ENCODE measurements at places on chromosomes 4 and X. TPM values are rescaled to one million over a fixed set of nuclear protein-coding genes. Genes with fewer than 3 reads are reported as not detected.

DNA sequence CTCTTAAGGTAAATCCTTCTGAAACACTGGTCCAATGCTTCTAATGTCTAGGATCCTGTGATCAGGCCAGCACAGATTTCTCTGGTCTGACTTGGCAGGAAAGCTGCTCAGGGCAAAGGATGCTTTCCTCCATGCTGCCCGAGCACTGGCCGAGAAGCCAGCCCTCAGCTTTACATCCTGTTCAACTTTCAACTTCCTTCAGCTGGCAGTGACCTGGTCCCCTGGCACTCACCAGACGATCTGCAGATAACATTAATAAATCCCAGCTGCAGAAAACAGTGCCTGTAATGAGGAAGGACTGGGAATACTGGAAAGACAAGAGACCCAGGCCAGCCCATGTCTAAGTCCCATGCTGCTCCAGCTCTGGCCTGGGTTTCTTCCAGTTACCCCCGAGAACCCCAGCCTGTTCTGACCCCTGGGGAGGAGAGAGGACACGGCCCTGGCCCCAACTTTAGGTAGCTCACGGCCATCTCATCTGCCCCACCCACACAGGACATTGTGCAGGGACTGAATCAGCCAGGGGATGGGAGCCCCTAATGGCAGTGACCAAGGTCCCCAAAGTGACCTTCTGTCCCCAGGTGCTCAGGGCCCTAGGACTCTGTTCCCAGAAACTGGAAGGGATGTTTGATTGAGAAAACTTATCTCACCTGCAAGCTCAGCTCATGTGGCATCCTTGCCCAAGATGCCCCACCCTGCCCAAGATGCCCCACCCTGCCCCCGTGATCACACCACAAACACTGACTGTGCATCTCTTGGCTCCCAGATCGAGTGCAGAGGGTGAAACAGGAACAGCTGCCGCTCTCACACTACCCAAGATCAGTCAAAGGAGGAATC, 28.0 kb downstream of the JAKMIP1 start:
- no peak for DNase-seq

DNA sequence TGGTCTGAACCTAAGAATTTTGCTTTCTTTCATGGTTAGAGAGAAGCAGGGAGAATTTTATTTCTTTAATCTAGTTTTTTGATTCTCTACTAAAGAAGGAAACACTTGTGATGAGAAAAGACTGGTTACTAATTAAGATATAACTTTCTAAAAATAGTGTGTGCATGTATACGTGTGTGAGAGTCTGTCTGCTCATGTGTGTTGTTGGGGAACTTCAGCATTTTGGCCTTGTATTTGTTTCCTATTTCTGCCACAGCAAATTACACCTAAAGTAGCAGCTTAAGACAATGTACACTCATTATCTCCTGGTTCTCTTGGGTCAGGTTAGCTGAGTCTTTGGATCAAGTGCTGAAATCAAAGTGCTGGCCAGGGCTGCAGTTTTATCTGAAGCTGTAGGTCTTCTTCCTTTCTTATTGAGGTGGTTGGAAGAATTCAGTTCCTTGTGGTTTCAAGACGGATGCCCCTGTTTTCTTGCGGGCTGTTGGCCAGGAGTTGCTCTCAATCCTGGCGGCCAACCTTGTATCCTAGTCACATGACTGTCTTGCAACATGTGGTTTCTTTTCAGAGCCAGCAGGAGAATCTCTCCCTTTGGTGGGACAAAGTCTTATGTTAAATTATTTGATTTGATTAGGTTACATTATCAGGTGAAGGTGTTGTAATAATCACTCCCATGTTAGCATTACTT, 188.4 kb upstream of the CLNK start:
- no peak for DNase-seq

DNA sequence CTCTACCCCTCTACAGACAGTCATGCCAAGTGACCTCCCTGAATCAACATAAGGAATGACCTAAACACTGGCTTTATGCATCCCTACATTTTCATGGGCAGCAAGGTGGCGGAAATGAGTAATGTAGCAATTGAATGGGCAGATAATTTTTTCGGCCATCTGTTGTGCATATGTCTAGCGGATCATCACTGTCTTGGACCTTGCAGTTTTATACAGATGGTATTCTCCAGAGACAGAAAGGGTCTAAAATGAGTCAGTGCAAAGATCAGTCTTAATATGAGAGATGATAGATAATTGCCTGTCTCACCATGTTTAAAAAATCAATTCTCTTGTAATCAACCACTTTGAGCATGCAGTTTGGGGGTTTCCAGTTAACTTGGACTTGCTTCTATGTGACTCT, 177.3 kb upstream of the DKK2 start:
- DNase-seq = no peak

DNA sequence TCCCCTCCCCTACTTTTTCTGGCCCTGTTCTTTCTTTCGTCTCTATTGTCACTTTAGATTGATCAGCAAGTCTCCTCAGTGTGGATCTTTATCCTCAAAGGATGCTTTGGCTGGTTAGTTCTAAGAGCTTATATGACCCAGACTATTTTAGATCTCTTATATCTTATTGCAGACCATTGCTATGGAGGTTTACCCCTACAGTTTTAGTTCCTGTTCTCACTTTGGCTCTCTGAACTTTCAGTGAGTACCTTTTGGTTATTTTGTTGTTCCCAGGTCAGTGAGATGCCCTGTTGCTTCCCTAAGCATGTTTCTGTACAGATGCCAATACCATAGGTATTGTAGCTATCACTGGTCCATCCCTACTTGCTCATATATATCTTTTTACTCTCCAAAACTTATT, 24.0 kb upstream of the MED14 start:
- no peak for DNase-seq

- DNase-seq = peak; percentile 58
Observed at GRCh38 chr4:5810151-5810550, 82.7 kb downstream of the CRMP1 start.

GRCh38 chrX:56564921-56565840, 1.8 kb downstream of the UBQLN2 start:
- no peak for DNase-seq

- no peak for DNase-seq
Observed at GRCh38 chr4:146368209-146368608, 153.5 kb downstream of the SLC10A7 start.

- DNase-seq = no peak
Observed at GRCh38 chrX:154401918-154402621, 3.9 kb downstream of the RPL10 start.

- DNase-seq = no peak
Observed at GRCh38 chr4:86156531-86156930, 203.3 kb downstream of the MAPK10 start.

- DNase-seq = no peak
Observed at GRCh38 chr4:165626316-165626715, 246.7 kb upstream of the TLL1 start.

GRCh38 chr4:152476796-152477195, 59.1 kb downstream of the FBXW7 start:
- DNase-seq = no peak

DNA sequence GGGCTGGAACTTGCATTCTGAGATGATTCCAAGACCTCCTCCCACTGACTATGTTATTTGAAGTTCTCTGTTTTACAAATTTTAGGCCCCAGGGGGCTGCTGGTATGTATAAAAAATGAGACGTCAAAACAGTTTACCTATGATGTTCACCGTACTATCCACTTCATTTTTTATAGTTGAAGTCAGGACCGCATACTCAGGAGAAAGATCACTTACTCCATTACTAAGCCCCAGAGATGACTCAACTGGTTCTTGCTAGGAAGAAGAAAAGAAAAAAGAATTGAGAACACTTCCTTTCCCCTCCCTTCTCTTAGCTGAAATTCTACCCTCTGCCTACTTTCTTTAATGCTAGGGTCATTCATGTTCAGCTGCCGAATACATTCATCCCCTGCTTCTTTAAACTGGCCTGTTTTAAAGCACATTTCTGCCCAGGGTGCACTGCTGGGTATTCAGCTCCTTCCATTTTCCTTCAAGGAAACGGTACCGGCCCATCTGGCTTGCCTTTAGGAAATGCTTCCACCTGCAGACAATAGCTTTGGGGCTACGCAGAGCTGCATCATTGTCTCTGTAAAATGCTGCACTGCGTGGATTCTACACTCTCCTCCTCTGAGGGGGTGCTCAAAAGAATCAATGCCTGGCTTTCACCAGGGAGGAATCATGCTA, 66.2 kb downstream of the IRF2 start:
- no peak for DNase-seq

DNA sequence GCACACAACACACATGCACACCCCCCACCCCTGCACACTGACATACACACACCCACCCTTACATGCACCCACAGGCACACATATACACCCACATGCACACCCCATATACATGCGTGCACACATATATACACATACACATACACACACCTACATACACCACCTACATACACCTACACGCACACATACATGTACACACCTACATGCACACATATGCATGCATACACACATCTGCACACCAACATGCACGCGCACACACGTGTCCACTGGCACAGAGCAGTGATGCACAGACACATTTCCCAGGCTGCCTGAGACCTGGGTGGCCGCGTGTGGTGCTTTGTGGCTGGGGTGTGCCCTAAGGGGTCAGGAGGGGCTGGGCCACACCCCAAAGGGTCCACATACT, 31.7 kb downstream of the FGFRL1 start:
- no peak for DNase-seq

DNA sequence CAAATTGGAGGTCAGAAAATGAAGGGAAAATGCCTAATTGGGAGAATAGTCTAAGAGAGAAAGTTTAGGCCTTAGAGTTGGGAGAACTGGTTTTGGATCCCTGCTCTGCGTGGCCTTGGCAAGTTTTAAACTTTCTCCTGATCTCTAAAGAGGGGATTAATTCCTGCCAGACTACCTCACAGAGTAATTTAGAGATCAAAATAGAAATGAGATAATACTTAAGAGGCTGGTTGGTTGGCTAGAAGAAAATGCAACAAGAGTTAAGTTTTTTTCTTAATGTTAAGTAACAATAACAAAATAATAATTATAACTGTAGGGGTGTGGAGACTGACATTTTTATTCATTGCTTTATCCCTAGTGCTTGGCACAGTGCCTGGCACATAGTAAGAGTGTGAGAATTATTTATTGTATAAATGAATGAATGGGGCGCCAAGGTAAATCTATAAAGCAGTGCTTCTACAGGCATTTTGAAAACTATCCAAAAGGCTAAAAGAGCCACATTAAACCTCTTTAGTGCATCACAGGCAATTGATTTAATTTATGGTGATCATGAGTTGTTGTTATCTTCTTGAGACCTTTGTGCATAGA, 160.5 kb downstream of the RASL11B start:
- DNase-seq = no peak

GRCh38 chr4:24169956-24170355, 280.1 kb upstream of the PPARGC1A start:
- DNase-seq = no peak

GRCh38 chrX:13473442-13474163, 95.8 kb upstream of the EGFL6 start:
- no peak for DNase-seq

DNA sequence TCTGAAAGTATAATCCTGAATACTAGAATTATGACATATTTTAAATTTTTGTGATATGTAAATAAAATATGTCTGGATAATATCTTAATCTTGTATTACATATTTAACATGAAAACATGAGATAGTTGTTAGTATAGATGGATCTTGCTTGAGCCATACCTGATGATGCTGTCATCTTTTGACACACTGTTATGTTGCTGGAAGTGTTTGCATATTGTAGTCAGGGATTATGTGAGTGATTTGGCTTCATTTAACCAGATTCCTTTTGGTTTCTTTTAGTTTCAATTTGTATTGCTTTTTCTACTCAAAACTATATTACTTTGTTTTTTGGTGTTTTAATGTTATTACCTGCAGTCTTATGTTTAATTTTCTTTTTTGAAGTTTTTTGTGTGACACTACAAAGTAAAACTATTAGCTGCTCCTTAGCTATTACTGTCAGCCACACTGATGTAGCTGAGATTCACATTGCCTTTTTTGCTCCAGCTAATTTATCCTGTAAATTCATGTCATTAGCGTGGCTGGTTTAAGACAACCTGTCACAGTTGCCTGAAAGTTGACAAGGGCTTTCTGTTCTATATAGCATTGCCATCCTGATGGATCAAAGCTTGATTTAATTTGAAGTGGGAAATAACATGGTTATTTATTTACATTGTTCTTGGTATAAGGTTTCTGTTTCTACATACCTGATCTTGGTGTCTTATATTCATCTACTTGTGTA, 33.7 kb downstream of the METAP1 start:
- no peak for DNase-seq

DNA sequence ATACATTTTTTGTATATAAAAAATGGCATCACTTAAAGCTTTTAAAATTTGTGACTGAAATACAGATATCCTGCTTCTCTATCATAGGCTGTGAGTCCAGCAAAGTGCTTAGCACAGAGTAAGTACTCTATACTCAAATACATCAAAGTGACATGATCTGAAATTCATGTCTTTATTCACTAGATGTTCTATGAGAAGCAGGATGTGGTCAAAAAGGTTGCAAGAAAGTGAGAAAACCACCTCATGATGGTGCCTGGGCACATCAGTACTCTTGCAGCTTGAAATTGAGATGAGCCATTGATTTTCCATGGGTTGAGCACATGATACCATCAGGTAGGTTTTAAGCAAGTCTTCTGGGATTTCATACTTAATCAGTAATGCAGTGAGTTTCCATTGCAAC, 20.4 kb upstream of the SFRP2 start:
- no peak for DNase-seq

DNA sequence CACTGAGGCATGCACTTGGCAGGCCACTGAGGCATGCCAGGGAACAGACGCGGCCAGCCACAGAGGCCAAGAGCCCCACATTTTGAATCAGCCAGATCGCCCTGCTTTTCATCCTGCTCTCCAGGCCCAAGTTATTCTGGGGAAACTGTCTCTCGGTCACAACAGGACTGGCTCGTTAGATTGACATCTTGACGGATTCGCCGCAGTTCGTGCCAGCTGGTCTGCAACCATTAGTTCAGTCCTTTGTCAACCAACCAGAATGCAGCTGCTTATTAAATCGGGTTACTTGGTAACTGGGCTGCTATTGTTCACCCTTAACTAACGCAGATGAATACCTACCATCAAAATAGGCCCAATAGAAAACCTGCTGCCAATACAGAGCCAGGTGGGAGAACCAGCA, 16.7 kb downstream of the CLDN34 start:
- DNase-seq = no peak

DNA sequence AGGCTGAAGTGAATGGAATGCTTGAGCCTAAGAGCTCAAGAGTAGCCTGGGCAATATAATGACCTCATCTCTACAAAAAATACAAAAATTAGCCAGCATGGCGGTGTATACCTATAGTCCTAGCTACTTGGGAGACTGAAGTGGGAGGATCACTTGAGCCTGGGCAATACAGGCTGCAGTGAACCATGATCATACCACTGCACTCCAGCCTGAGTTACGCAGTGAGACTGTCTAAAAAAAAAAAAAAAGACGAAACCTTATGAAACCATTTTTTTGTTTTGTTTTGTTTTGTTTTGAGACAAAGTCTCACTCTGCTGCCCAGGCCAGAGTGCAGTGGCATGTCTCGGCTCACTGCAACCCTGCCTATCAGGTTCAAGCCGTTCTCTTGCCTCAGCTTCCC, 36.9 kb downstream of the TLR10 start:
- no peak for DNase-seq

GRCh38 chr4:105232374-105232773, 85.7 kb downstream of the TET2 start:
- DNase-seq = no peak

GRCh38 chr4:7226439-7226838, 34.1 kb downstream of the SORCS2 start:
- no peak for DNase-seq

The SYP gene
- 8.0 TPM for total RNA-seq

The ENAM gene
- under 0.01 TPM for total RNA-seq

The CNGA1 gene
- 0.16 TPM for total RNA-seq

The GLRA2 gene
- 1.9 TPM for total RNA-seq

The CYLC1 gene
- not detected for total RNA-seq

The SRPK3 gene
- 4.6 TPM for total RNA-seq

The NPY2R gene
- total RNA-seq = 0.95 TPM
